ENCODE measurements at places on chromosomes 4 and X.

GRCh38 chr4:47668810-47669408, 169.0 kb downstream of the CORIN start:
- no peaks in the 10 kb centered on the region for H3K4me1 ChIP-seq
- H3K27ac ChIP-seq, result no peak overlapping the region
- no peak overlapping the region for H3K4me3 ChIP-seq
- H3K27me3 ChIP-seq, result peaks cover 3% of the 10 kb centered on the region

DNA sequence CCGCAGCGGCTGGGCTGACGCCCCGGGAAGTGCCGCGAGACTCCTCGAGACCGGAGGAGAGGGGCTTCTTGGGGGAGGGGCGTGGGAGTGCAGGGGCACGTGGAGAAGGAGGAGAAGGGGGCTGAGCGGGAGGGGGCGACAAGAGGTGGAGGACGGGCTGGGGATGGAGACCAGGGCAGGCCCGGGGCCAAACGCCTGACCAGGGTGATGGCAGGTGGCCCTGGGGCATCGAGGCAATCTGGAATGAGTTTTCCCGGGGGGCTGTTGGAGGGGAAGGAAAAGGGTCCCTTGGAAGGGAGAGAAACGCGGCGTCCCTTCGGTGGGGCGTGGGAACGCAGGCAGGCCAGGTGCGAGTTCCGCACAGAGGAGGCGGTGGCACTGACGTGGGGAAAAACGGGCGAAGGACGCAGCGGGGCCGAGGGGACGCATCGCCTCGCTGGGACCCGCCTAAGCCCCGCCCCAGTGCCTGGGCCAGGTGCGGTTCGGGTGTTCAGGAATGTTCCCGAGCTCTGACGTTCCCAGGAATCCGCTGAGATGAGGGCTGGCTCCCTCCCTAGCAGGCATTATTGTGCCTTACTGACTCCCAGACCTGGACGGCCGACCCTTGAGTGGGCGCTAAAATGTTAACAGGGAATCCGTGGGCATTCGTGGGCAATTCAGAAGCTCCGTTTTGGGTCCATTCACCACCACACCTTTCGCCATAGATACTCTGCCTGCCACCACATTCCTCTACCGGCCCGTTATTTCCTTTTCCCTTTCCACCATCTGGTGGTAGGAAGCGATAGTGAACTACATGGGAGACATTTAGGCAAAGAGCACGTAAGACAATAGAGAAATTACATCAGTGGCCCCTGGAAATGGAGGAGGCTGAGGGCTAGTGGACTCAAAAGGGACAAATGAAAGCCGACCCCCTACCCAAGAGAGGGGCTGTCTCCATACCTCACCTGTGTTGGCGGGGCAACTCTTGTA, 795 bp upstream of the SH3KBP1 start:
- no peaks in the 10 kb centered on the region for H3K4me1 ChIP-seq
- H3K4me3 ChIP-seq, result peak overlapping the region; percentile 37
- peak overlapping the region; percentile 40 for H3K27ac ChIP-seq
- H3K27me3 ChIP-seq, result no peaks in the 10 kb centered on the region

DNA sequence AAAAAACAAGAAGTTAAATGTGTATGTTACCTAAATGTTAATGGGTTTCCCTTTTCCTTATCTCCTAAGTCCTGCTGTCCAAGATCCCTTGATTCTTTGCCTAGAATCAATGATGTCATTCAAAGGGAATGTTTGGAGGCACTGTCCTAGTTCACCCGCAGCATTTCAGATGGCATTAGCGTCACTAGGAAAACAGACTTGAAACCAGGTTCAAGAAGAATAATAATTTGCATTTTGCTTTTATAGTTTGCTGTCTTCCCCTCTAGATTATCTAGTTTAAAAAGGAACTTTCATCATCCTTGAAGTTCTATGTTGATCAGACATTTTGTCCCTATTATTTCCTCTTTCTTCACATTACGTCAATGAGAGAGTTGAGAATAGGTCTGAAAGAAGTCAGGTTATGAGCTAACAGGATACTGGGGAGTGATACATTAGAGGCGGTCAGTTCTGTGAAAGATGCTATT, 234.1 kb upstream of the PGRMC2 start:
- H3K36me3 ChIP-seq, result no peaks in the 10 kb centered on the region
- no peak overlapping the region for H3K4me3 ChIP-seq
- peaks cover 9% of the 10 kb centered on the region for H3K4me1 ChIP-seq
- DNase-seq, result no peak
- no peaks in the 10 kb centered on the region for H3K27me3 ChIP-seq

DNA sequence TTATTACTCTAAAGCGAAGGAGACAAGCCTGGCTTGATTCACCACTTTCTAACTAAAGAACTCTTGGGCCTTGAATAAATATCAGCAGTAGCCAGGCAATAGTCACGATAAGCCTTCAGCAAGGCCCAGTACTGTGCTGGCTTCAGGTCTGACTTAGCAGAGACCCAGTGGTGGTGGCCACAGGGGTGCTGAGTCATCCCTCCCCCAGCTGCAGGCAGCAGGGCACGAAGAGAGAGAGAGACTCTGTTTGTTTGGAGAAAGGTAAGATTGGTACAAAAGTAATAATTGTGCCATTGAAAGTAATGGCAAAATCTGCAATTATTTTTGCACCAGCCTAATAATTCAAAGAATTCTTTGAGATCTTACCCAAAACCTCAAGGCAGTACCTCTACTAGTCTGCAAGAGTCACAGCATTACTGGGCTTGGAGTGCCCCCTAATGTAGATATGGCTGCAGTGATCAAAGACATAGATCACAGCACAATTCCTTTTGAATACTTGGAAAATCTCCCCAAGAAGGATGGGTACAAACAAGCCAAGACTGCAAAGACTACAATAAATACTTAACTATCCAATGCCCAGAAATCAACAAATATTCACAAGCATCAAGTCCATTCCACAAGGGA, 159.5 kb upstream of the USP38 start:
- no peaks in the 10 kb centered on the region for H3K36me3 ChIP-seq
- no peak overlapping the region for H3K4me3 ChIP-seq
- no peaks in the 10 kb centered on the region for H3K27me3 ChIP-seq
- no peaks in the 10 kb centered on the region for H3K4me1 ChIP-seq
- DNase-seq, result no peak

- H3K27me3 ChIP-seq, result no peaks in the 10 kb centered on the region
- no peak overlapping the region for H3K27ac ChIP-seq
- no peak overlapping the region for H3K4me3 ChIP-seq
- no peaks in the 10 kb centered on the region for H3K4me1 ChIP-seq
- H3K36me3 ChIP-seq, result no peaks in the 10 kb centered on the region
Observed at GRCh38 chr4:162727232-162727631, 439.5 kb downstream of the NAF1 start.

DNA sequence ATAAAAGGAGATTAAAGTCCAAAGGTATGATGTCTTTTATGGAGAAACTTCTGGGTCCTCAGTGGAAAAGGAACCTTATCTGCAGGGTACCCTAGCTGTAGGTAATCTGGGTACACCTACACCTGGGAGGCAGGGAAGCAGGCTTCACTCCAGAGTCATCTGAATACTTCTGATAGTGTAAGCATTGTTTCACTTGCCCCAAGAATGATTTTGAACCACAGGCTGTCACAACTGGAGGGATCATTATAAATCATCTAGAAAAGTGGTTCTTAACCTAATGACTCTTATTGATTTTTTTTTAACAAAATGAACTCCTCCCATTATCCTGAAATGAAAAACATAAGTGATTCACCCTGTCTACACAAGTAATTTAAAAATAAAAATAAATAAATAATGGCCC, 44.0 kb upstream of the STK26 start:
- no peaks in the 10 kb centered on the region for H3K4me1 ChIP-seq
- no peak for DNase-seq
- H3K36me3 ChIP-seq, result no peaks in the 10 kb centered on the region
- no peak overlapping the region for H3K4me3 ChIP-seq
- H3K27me3 ChIP-seq, result no peaks in the 10 kb centered on the region
